ENCODE measurements at places on chromosomes 6 and 20. TPM values are rescaled to one million over a fixed set of nuclear protein-coding genes. Genes with fewer than 3 reads are reported as not detected.

DNA sequence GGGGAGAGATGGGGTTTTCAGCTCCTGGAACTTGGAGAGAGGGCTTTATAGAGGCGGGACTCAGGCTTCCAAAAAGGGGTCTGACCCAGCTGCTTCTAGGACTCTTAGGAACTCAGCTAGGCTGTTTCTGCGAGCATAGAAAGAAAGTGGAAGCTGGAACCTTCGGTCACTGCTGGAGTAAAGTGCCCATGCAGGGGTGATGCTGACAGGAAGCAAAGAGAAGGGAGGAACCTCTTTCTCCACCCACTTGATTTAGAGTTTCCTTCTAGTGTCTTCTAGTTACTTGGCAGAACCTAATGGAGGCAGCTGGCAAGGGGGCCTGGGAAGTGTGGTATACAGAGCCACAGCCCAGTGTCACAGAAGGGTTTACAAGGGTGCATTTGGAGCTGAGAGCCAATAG, 283.6 kb downstream of the QKI start:
- no peaks in the 10 kb centered on the region for H3K36me3 ChIP-seq
- H3K27me3 ChIP-seq, result no peaks in the 10 kb centered on the region
- no peaks in the 10 kb centered on the region for H3K4me1 ChIP-seq

The GPLD1 gene
- total RNA-seq, result 0.64 TPM

The RBM24 gene
- total RNA-seq, result not detected

The COL9A3 gene
- not detected for total RNA-seq

The TFAP2A gene
- total RNA-seq, result not detected

The PTK6 gene
- 0.18 TPM for total RNA-seq

The PSMA7 gene
- 464 TPM for total RNA-seq

DNA sequence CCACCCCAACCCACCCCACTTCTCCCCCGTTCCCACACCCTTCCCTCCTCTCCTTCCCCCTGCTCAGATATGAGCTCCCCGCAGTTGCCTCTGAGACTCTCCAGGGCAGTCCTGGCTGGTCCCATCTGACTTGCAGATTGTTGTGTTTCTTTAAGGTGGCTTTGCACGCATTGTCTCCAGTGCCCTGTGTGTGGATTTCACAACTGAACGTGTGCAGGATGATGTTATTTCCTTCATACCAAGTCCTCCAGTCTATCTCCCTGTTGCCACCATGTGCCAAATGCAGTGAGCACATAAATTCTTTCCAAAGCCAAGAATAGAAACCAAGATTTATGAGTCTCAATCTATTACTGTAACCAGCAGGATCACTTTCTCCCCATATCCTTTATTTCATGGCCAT, 79.1 kb downstream of the TMEM242 start:
- H3K4me3 ChIP-seq, result no peak overlapping the region
- H3K4me1 ChIP-seq, result no peaks in the 10 kb centered on the region
- no peak for DNase-seq
- H3K36me3 ChIP-seq, result no peaks in the 10 kb centered on the region
- H3K27ac ChIP-seq, result no peak overlapping the region
- no peaks in the 10 kb centered on the region for H3K27me3 ChIP-seq

- DNase-seq, result no peak
- no peaks in the 10 kb centered on the region for H3K27me3 ChIP-seq
- H3K27ac ChIP-seq, result no peak overlapping the region
Measured at GRCh38 chr20:22353586-22353985, 230.8 kb downstream of the FOXA2 start.

GRCh38 chr6:14344486-14344885, 226.9 kb downstream of the CD83 start:
- no peaks in the 10 kb centered on the region for H3K36me3 ChIP-seq
- no peak overlapping the region for H3K27ac ChIP-seq
- DNase-seq, result no peak
- no peaks in the 10 kb centered on the region for H3K27me3 ChIP-seq
- H3K4me1 ChIP-seq, result no peaks in the 10 kb centered on the region

DNA sequence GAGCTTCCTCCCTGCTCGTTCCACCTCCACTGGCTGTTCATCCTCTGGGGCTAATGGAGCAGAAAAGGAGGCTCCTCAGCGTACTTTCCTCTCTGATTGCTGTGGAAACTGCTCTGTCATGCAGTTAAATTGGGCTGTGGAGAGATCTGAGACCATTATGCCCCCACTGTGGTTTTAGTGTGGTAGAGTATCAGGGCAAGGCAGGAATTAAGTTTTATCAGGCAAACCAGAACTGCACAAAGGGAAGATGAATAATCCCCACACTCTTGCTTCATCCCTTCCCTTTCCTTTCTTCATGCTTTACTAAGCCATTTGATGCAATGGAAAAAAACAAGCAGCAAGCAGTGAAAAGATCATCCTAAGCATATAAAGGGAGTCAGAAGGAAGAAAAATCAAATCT, 11.9 kb upstream of the ME1 start:
- no peaks in the 10 kb centered on the region for H3K27me3 ChIP-seq
- no peak overlapping the region for H3K27ac ChIP-seq
- H3K36me3 ChIP-seq, result no peaks in the 10 kb centered on the region
- DNase-seq, result no peak

The SLC39A7 gene
- 63.1 TPM for total RNA-seq

The MYT1 gene
- total RNA-seq, result not detected

The CLVS2 gene
- not detected for total RNA-seq

The TEAD3 gene
- 0.90 TPM for total RNA-seq

GRCh38 chr6:77926198-77926751, 273.4 kb downstream of the MEI4 start:
- H3K27ac ChIP-seq, result no peak overlapping the region
- H3K4me1 ChIP-seq, result no peaks in the 10 kb centered on the region
- H3K36me3 ChIP-seq, result no peaks in the 10 kb centered on the region
- no peak for DNase-seq

DNA sequence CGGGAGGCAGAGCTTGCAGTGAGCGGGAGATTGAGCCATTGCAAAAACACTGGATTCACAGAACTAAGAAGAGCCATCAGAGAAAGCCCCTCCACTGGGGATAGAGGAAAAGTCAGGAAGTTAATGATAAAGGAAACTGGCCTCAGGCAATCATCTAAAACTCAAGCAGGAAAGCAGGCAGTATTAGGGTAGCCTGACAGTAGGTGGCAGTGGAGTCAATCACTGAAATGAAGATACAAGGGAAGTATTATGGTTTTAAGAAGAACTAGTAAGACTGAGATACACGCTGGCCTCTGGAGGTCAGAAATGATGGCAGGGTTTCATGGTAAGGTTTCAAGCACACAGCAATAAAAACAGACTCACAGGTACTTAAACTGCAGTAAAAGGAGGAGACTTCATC, 578.3 kb downstream of the HACE1 start:
- H3K4me1 ChIP-seq, result no peaks in the 10 kb centered on the region
- no peaks in the 10 kb centered on the region for H3K36me3 ChIP-seq
- H3K4me3 ChIP-seq, result no peak overlapping the region
- DNase-seq, result no peak

All from CD8-positive, alpha-beta memory T cell (primary cell).